ENCODE measurements at places on chromosomes 12 and 14.

- no peak for DNase-seq
These were observed 9.1 kb upstream of the NKX2-8 start for GRCh38 chr14:36591482-36591881.

GRCh38 chr12:67045650-67046049 lies 223.5 kb upstream of the CAND1 start:
- no peak for DNase-seq

DNA sequence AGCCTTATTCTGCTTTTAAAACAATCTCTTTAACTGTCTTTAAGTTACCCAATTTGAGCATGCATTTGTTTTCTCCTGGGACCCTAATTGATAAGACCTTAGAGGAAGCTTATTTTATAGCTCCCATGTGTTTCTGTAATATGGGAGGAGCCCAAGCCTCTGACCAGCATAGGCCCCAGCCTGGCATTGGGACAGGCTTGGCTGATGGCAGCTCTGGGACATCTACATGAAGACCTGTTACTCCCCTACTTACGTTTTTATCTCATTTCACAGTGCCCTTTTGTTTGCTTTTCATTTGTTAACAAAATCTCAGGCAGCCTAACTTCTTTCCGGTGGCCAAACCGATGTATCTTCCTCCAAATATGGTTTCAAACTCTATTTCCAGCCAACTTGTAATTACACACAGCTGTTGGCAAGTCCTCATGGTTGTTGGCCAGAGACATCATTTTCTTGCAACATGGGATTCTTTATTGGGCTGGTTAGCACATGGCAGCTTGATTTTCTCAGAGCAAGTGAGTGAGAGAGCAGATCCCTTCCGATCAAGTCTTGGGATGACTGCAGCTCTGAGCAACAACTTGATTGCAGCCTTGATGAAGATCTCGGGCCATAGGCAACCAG lies 1117.5 kb downstream of the AACS start:
- DNase-seq = no peak

DNA sequence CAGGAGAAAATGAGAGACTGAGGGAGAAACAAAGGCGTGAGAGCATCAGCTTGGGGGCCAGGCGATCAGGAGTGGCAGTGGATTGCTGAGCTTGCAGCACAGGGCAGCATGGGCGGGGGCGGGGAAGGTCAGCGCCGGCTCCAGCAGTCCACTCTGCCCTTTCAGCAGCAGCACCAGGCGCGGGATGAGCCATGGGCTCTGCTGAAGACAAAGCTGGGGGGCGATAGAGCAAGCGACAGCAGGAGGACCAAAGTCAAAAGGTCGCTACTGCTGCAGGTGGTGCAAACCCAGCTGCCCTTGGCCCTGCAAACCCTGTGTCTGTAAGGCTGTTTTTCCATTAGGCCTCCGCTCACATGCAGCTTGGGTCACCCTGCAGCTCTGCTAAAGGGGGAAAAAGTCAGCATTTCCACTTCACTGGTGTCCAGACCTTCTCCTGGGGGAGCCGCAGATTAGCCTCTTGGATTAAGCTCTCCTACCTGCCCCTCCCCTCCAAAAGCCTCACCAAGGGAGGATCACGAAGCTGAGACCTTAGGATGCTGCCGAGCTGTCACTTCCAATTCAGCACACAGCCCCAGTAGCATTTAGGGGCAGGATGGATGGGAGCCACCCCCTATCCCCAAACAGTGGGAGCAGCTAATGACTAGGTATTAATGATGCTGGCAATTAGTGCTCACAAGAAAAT lies 204.8 kb downstream of the DPF3 start:
- DNase-seq = no peak

- DNase-seq = no peak
These were observed 22.7 kb downstream of the MFAP5 start for GRCh38 chr12:8639936-8640335.

DNA sequence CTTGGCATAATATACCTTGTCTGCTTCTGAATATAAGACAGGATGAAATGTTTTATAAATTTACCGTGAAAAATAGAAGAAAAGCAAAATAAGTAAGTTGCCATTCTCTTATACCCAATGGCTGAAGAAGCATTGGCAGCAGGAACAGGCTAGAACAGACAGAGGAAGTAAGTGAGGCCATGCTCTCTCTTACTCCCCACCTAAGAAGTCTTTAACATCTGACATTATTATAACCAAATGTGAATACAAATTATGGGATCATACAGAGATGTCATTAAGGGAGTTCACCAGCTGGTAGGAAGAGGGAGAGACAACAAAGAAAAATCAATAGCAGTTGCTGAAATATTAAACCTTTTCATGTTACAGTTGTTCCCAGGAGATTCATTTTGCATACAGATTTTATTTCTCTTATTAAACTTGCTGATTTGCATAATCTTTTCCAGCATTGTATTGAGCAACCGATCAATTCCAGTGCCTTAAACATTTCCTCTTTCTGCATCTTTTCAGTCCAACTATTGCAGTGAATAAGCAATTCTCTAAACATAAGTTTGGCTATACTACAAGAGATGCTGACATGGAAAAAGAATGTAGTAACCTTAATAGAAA lies 270.6 kb downstream of the SLC6A15 start:
- DNase-seq = no peak

GRCh38 chr14:76922584-76922983 lies 96.4 kb downstream of the LRRC74A start:
- no peak for DNase-seq

GRCh38 chr14:92686900-92687427 lies 61.5 kb downstream of the LGMN start:
- peak; percentile 33 for DNase-seq

- DNase-seq = no peak
These were observed 125.3 kb downstream of the DAD1 start for GRCh38 chr14:22463763-22464173.

GRCh38 chr12:125340791-125341190 lies 275.6 kb downstream of the AACS start:
- peak; percentile 53 for DNase-seq

GRCh38 chr12:117060246-117060928 lies 38.8 kb downstream of the TESC start:
- DNase-seq = peak; percentile 24

- DNase-seq = no peak
These were observed 35.6 kb upstream of the FBRSL1 start for GRCh38 chr12:132454193-132454932.

GRCh38 chr12:15942475-15942874 lies 31.3 kb downstream of the DERA start:
- no peak for DNase-seq

DNA sequence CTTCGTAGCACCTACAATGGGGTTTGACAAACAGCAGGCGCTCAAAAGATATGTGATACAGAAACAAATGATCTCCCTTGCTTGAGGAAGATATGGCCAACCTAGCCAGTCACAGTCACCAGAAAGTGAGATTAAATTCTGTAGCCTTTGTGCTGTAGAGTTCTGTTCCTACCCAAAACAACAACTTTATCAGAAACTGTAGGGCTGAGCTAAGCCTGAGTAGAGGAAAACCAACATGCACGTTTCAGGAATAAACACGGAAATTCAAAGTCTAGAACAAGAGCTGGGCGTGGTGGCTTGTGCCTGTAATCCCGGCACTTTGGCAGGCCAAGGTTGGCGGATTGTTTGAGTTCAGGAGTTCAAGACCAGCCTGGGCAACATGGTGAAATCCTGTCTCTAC lies 23.0 kb downstream of the AICDA start:
- DNase-seq = no peak

- no peak for DNase-seq
These were observed 4.1 kb upstream of the CYP46A1 start for GRCh38 chr14:99679996-99680395.

- no peak for DNase-seq
These were observed 53.3 kb upstream of the NCOR2 start for GRCh38 chr12:124620606-124621295.

DNA sequence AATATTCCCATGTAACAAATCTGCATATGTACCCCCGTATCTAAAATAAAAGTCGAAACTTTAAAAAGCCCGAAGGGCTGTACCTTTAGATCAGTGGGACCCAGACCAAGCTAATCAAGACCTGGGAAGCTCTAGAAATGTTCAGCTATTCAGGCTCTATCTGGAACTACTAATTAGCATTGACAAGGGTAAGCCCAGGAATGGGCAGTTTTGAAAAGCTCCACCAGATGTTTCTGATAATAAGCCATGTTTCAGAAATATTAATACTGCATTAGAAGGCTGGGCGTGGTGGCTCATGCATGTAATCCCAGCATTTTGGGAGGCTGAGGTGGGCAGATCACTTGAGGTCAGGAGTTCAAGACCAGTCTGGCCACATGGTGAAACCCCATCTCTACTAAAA lies 20.4 kb upstream of the TMEM260 start:
- no peak for DNase-seq

- no peak for DNase-seq
These were observed 189.0 kb downstream of the SOX5 start for GRCh38 chr12:23760495-23760894.

- DNase-seq = no peak
These were observed 12.5 kb upstream of the RCOR1 start for GRCh38 chr14:102579696-102580549.

DNA sequence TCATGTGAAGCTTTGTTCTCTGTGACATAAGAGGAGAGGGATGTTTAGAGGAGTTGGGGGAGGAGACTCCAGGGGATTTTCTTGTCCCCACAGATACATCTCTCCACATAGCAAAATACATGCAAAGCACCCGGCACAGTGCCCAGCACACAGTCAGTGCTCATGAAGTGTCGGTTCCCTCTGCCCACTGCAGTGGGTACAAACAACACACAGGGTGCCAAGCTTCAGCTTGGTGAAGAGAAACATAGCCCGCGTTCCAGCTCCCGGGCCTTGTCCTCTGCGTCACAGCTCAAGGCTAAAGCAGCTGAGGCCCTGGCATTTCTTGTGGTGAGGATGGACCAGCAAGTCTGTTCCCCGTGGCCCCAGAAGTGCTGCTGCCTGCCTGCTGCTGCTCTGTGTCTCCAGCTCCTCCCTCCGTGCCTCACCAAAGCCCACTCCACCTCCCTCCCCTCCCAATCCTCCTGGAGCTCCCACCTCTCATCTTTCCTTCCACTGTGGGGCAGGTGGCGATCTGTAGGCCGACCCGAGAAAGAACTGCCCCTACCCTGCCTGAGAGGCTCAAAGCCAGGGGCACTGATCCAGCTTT lies 57.0 kb upstream of the FKBP4 start:
- DNase-seq = no peak

DNA sequence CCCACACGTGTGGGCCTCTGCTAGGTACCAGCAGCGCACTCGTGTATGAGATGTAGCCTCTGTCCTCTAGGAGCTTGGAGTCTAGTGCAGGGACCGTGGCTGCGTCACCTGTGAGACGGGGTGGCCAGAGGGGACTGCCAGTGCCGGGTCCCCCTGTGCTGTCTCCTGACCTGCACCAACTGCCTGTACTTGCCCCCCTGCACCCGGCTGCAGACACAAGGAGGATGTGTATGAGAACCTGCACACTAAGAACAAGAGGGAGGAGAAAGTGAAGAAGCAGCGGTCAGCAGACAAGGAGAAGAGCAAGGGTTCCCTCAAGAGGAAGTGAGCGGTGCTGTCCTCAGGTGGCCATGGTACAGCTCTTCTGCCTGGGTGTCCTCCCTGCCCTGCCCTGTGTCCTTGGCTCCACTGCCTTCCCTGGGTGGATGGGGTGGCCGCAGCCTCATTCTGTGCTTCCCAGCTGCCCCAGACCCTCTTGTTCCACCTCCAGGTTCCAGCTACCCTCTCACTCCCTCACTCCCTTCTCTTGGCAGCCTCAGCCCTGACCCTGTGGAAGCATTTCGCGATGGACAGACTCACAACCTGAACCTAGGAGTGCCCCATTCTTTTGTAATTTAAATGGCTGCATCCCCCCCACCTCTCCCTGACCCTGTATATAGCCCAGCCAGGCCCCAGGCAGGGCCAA lies 9.6 kb downstream of the PTPN6 start:
- DNase-seq = no peak

GRCh38 chr14:101876555-101876938 lies 87.8 kb upstream of the DYNC1H1 start:
- peak; percentile 49 for DNase-seq

- DNase-seq = no peak
These were observed 54.9 kb upstream of the PPP2R5C start for GRCh38 chr14:101706509-101707067.

DNA sequence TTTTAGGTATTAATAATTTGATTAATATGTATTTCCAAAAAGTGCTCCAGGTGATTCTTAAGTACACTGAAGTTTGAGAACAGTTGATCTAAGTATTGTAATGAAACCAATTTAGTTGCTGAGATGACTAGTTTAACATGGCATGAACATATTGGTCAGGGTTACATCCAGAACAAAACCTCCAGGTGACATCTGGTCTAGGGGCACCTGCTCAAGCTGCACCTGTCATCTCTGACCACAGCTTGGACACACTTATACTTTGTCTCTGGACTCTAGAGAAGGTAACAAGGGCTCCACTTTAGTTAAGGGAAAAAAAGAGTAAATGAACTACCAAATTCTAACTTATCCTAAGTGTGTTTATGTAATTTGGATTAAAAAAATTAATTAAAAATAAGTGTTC lies 8.1 kb downstream of the ARID2 start:
- DNase-seq = no peak

Data from SHP77 (cell line).